ENCODE measurements at places on chromosomes 2 and 18.

GRCh38 chr2:240396623-240397541, 38.6 kb upstream of the GPC1 start:
- no peak for DNase-seq

GRCh38 chr2:172968061-172968469, 107.6 kb upstream of the MAP3K20 start:
- peak; percentile 48 for DNase-seq

DNA sequence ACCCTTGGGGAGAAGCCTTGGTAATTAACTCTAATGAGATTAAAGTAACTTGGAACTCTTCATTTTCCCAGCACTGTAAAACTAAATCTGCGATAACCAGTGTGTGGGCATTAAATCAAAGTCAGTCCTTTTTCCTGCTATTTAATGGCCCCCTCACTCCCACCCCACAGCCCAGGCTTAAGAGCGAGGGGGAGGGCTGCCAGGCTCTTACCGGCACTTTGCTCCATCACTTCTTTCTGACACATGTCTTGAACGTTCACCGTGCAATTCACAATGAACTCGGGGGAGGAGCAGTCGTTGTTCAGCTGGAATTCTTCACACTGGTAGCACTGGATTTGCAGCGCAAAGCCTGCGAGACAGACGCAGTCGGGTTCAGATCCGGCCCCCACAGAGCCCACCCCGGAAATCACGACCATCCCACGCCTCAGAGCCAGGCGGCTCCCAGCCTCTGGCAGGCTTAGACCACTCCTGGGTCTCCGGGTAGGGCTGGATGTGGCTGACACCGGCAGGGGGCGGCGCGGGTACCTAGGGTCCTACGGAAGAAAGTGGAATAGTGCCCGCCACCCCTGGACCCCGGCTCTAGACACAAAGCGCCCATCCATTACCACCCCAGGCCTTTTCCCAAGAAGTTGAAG, 1.7 kb downstream of the LYPD1 start:
- no peak for DNase-seq

GRCh38 chr2:198309673-198310280, 505.4 kb downstream of the PLCL1 start:
- DNase-seq, result peak; percentile 52

DNA sequence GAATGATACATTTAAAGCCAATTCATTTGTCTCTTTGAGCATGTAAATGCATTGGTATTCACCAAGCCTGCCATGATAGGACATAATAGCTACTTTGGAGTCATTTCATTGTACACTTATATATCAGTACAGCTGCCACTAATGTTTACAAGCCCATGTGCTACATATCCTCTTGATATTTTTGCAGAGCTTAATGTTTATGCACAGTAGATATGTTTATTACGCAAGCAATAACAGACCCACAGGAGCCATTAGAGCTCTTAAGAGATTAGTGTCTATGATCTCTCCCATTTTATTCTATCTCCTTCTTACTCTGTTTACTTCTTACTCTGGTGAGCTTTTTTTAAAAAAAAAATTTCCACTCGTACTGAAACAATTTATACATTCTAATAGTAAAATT, 1132.1 kb upstream of the ZEB2 start:
- DNase-seq, result no peak

- no peak for DNase-seq
Observed at GRCh38 chr2:136116813-136117390, 1.0 kb downstream of the CXCR4 start.

- no peak for DNase-seq
Observed at GRCh38 chr2:29657674-29658073, 263.7 kb downstream of the ALK start.

DNA sequence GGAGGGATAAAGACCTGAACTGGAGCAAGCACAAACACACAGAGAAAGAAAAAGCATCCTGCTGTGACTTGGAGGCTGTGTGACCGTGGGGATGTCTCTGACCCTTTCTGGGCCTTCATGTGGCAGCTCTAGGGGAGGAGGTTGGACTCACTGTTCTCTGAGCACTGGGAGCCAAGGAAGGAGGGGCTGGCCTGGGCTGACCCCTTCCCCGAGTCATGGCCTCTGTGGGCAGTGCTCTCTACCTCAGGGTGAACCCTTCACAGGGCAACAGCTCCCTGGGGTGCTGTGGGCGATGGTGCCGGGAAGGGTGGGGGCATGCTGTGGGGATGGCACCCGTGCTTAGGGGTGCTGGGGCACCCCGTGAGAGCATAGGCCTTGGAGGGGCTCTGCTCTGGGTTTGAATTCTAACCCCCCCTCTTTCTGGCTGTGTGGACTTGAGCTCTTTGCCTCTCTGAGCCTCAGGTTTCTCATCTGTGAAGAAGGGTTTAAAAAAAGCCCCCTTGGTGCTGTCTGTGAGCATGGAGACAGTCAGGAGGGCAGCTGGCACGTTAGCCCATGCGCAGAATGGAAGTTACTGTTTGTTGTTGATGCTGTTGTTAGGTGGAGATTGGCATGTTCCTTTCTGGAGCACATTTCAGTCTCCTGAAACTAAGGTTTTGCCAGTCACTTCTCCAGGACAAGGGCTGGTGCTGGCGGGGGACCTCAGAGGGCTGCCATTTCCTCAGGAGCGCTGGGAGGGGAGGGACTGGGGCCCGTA, 700 bp downstream of the TOGARAM2 start:
- DNase-seq, result no peak

DNA sequence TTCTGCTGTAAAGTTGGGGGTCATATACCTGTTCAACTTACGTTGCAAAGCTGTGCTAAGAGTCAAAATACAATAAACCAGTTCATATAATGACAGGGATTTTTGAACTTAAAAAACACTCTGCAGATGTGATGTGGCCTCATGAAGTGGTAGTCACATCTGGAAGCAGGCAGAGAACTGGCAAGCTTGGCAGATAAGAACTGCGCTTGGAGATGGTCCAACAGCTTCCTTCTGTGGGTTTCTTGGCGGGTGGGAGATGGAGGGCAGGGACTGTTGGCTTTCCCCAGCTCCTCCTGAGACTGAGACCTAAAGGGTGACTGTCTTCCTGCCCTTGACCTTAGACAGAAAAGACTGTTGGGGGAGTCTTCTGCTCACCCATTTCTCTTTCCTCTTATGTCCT, 140.4 kb downstream of the CTIF start:
- peak; percentile 18 for DNase-seq

DNA sequence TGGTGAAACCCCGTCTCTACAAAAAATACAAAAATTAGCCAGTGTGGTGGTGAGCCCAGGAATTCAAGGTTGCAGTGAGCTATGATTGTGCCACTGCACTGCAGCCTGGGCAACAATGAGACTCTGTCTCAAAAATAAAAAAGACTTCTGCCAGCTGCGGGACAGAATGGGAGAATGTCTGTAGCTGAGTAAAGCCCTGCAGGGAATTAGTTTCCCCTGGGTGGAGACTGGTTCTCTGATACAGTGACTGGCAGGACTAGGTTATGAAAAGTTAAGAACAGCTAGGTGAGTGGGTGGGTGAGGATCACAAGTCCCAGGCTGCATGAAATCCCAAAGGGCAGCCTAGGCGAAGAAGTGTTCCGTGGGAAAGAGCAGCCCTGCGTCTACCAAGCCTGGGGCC, 13.8 kb upstream of the CATIP start:
- no peak for DNase-seq

DNA sequence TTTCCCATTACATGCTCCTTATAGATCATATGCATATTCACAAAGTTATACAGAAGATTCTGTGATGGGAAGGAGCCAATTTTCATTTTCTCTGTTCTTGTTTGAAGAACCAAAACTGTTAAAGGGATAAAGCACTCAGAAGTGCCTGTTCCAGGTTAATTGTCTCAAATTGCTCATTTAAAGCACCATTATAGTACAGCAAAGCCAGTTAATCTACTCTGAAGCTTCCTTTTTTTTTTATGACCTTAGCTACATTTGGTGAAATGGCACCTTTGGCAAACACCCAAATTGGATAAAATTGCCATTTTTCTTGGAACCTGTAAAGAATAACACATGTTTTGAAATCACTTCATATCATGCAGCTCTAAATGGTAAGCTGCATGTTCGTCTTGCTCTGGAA, 1092.3 kb downstream of the BCL11A start:
- DNase-seq, result no peak

DNA sequence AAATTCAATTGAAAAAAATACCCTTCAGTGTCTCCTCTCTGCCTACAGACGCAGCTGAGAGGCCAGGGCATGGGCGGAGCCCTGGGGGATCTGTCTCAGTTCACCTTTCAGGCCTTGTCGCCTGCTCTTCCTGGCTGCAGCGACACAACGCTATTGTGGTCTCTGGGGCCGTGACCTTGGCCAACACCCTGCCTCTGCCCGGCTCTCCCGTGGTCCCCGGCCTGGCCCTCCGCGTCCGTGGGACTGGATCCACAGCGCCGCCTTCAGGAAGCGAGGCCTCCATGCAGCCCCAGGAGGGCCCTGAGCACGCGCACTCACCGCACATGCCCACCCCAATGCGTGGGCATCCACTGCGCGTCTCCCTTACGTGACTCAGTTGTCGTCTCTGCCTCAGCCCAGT, 81.1 kb downstream of the MRPS9 start:
- no peak for DNase-seq

- no peak for DNase-seq
Observed at GRCh38 chr2:172358691-172359556, 68.5 kb upstream of the ITGA6 start.

DNA sequence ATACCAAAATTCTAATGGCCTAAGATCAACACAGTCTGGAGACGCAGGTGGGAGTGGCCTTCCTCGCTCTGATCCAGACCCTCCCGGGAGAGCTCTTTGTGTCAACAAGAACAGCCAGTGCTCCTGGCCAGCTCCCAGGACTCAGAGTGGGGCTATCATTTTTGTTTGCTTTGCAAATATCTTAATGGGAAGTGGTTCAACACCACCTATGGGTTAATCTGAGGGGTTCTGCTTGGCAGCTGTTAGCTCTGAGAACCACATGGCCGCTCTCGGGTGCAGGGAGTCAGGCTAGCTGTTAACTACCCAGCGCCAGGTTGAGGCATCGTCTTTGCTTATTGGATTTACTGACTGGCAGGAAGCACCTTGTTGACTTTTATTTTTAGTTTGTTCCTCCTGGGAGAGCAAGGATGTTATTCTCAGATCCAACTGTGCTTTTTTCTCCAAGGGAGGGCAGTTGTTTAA, 184.8 kb upstream of the SP5 start:
- peak; percentile 60 for DNase-seq

DNA sequence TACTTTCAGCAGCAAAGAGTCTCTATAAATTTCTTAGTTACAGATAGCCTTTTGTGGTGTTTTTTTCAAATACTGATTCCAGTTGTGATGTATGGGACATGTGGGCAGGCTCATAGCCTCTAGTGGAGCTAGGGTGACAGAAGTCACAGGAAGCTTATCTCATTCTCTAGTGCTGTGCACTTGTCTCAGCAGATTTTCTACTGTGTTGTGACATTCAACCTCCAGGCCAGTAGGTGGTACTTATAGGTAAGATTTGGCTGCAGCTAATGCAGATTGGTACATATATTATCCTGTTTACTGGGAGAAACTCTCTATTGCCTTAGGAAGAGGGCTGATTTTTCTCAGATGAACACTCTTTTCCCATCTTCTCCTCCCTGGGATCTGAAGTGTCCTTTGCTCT, 176.2 kb downstream of the CALCRL start:
- DNase-seq, result no peak

DNA sequence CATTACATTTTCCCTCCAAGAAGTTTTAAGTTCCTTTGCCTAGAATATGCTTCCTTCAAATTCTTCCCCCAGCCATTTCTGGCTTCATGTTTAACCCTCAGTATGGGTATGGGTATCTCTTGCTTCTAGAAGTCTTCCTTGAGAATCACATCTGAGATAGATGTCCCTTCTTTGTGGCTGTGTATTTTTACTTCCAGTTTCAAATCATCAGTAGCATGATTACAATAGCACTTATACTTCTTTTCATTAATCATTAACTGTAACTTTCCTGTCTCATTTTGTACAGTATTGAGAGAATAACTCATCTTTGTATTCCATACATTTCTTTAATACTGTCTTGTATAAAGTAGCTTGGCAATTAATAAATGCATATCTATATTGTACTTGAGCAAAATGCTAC, 17.3 kb upstream of the PDE1A start:
- no peak for DNase-seq

- peak; percentile 48 for DNase-seq
Observed at GRCh38 chr2:204628926-204629712, 83.8 kb downstream of the PARD3B start.

- no peak for DNase-seq
Observed at GRCh38 chr2:101119431-101119830, 31.8 kb downstream of the TBC1D8 start.

DNA sequence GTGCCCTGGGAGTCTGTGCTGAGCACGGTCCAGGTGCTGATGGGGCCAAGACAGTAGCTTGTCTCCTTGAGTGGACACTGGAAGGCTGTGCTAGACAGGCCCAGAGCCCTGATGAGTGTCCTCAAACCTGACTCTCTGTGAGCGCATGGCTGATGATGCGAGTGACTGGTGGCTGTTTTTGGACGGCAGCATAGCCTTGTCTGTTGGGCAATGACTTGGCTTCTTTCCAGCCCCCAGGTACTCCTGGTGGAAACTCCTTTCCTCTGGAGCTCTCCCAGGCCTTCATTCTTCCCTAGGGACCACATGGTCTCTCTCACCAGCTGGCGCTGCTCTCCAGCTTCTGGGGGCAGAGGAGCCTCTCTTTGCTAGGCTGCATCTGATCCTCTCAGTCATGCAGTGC, 207.6 kb upstream of the SMIM21 start:
- DNase-seq, result no peak

DNA sequence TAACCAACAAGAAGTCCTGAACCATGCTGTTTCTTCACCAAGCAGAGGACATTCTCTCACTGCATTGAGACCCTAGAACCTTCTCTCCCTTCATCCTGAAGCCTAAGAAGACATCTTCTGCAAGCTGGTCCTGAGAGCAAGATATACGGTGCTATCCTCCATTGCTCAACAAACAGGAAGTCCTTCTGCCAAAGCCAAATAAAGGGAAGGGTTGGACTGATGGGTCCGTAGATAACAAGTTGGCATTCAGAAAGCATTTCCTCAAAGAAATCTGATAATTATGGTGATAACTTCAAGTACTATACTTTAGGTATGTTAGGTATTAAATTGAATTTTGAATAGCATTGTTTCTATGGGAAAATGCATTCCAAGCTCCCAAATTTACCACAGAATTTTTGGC, 23.3 kb downstream of the GRB14 start:
- DNase-seq, result no peak

GRCh38 chr2:71465356-71465755, 12.0 kb downstream of the DYSF start:
- DNase-seq, result no peak

- DNase-seq, result no peak
Observed at GRCh38 chr2:168336786-168337388, 89.5 kb upstream of the STK39 start.

- DNase-seq, result no peak
Observed at GRCh38 chr2:117949806-117950205, 64.1 kb downstream of the CCDC93 start.

All from fibroblast of skin of right quadriceps (primary cell).